ENCODE measurements at places on chromosomes 3 and 15.

GRCh38 chr3:195548006-195548405 is 4.9 kb upstream of the PPP1R2 start:
- no peak for DNase-seq

GRCh38 chr3:5579139-5579602 is 391.7 kb downstream of the EDEM1 start:
- DNase-seq: no peak

GRCh38 chr3:182094321-182094720 is 382.6 kb downstream of the SOX2 start:
- no peak for DNase-seq

- DNase-seq: no peak
Observed at GRCh38 chr15:29596266-29596665, 226.0 kb downstream of the TJP1 start.

- DNase-seq: no peak
Observed at GRCh38 chr3:29486096-29486495, 205.2 kb downstream of the RBMS3 start.

GRCh38 chr3:135301670-135302069 is 506.6 kb downstream of the EPHB1 start:
- DNase-seq: no peak

GRCh38 chr15:57505056-57505715 is 86.5 kb upstream of the MYZAP start:
- no peak for DNase-seq

DNA sequence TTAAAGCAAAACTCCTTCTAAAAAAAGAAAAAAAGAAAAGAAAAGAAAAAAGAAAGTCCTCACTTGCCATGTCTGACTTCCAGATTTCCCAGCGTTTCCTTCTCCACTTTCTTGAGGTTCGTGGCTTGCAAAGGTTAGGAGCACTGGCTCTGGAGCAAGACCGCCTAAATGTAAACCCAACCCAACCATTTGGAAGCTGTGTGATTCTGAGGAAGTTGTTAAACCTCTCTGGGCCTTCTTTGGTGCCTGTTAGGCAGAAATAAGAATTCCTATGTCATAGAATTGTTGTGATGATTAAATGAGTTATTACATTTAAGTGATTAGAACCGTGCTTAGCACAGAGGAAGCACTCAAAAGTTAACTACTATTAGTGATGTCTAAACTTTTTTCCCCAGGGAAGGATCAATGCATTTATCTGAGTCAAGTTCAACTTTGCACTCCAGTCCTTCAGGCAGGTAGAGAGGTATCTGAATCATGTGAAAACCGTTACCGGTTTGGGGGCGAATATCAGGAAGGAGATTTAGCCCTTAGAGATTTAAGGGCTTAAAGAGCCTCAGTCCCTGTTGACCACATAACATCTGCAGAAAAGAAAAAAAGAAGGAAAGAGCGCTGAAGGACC is 78.3 kb upstream of the HES1 start:
- DNase-seq: no peak

GRCh38 chr3:159916052-159916451 is 72.6 kb upstream of the IL12A start:
- no peak for DNase-seq

GRCh38 chr3:72658466-72659100 is 189.7 kb downstream of the SHQ1 start:
- DNase-seq: no peak

DNA sequence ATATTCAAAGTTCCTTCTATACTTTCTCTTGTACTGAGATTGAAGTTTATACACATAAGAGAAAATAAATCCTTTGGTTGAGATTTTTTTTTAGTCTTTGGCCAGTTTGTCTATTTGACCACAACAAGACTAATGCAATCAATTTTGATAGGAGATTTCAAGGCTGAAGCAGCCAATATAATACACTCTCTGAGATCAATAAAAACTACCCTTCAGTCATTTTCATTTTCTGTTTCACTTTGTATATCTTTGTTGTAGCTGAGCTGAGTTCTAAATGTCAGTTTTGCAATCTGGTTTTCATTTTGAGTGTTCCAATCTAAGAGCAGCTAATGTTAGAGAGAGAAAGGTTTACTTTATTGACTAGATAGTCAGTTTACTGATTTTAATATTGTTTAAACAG is 623.8 kb upstream of the ROBO1 start:
- no peak for DNase-seq

DNA sequence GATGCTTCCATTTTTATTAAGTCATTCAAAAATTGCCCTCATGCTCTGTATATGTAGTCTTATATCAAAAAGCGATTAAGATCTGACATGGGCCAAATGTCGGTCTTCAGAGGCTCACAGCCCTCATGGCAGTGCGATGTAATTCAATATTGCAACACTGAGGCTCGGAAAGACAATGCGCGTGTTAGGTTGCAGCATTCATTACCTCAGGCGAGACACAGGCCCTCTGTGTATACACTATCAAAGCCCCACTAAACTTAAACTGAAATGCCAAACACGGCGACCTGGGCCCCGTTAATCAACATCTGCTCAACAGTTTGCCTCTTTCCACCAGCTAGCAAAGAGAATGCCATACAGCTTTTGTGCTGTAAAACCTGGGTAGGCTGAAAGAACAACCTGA is 413.4 kb downstream of the ERC2 start:
- DNase-seq: no peak

DNA sequence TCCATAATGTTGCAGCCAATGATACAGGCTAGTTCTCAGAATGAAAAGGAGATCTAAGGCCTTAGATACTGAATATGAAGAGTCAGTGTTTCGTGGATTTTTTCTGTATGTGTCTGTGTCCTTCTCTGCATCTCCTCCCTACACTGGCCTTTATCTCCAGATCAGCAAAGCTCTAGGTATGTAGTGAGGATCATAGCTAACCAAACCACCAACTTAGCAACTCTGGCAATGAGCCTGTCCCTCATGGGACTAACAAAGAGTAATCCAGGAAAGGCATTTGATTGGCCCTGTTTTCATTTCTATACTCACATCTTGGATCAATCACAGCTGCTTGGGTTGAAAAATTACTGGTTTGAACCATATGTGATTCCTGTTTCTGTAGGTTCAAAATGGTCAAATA is 18.6 kb upstream of the CNTN3 start:
- DNase-seq: no peak

DNA sequence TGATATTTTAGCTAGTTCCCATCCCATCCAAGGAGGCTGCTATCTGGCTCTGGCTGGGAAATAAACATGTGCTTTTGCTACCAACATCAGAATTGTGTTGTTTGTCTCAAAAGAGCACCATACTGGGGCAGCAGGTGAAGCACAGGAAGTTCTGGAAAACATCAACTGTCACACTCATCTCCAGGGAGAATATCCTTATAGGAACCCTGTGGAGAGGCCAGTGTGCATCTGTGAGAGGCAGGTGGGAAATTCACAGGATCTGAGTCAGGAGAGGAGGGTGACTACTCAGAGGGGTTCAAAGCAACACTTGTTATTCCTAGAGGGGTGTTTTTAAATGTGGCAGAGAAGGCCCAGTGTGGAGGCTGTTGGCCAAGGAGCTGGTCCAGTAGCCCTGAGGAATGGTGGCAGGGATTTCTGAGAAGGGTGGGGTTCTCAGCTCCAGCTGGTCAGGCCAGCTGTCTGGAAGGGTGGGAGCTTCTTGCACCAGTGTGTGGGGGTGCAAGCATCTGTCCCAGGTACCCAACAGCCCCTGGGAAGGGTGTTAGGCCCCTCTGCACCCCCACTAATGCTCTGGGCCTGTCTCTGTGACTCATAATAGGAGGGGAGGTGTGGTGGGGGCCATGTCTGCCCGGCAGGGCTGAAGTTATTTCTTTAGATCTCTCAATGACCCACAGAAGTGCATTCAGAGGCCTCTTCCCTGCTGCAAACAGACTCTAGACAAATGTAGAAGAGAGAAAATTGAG is 28.7 kb downstream of the RPSA start:
- DNase-seq: no peak

- no peak for DNase-seq
Observed at GRCh38 chr3:143078883-143079282, 40.7 kb upstream of the CHST2 start.

DNA sequence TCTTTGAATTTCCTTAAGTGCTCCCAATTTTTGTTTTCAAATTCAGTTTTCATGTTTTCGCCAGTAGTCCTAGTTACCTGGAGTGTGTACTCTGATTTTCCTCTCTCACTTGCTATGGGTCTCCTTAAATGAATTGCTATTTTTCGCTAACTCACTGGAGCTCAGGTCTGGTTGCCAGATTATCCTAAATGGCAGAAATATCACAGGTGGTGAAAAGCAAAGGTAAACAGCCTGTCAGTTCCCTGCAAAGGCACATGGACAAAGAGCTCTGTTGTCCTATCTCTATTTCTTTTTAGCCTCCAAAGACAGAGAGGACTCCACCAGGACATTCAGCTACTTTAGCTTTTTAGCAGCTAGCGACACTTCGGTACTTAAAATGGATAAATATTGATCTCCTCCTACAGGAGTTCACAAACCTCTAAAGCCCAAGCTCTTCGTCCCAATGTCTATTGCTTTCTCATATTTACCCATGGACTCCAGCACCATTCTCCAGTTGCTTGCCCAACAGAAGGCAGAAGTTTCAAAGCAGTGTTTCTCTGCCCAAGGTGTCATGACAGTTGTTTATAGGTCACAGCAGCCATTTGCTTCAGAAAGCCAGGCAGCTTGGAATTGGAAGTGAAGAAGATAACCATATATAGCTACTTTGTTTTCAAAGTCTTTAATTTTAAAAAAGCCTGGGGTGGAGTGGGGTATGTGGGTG is 12.3 kb downstream of the ZBTB20 start:
- DNase-seq: no peak

DNA sequence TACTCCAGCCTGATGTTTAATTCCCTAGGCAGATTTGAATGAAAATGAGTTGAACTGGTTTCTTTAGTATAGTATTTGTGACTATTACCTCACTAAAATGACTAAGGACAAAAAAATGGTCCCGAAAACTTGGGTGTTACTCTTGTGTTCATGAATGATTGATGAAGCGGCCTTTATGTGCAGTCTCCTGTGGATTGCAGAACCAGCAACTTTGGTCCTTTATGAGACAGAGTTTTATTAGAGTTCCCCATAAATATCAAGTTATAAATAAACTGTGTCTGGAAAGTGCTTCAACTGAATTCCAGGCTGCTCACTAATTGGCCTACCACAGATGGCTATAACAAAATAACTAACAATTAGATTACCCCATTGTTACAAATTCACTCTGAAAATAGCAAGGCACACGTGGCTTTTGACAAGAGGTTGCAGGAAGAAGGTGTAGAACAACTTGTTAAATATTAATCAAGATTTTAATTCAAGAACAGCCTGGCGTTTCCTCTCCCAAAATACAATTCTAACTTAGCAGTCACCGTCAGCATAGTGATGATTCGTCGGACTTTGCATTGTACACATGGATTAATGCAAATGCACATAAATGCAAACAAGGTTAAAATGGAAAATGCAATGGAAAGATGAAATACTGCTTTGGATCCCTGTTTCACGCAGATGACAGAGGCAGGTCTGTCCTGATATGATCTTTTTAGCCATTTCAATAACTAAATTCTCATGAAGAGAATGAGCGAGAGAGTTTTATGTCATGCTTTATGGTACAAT is 567.3 kb upstream of the ZNF717 start:
- no peak for DNase-seq

DNA sequence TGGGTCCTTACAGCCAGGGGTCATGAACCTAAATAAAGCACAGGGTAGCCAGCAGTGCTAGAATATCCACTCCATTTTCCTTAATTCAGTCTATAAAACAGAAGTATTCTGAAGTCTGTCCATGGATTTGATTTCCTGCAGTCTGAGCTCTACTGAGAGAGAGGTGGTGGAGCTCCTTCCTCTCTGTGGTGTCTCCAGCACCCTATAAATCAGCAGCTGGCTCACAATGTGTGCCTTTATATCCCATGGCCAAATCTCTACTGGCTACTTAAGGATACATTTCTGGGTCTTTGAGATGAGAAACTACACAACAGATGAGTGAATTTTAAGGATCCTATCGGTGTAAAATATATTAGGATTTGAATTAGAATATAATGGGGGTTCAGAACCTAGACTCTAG is 339.9 kb upstream of the RBMS3 start:
- DNase-seq: no peak

GRCh38 chr15:98555173-98555515 is 93.2 kb upstream of the IGF1R start:
- DNase-seq: no peak

DNA sequence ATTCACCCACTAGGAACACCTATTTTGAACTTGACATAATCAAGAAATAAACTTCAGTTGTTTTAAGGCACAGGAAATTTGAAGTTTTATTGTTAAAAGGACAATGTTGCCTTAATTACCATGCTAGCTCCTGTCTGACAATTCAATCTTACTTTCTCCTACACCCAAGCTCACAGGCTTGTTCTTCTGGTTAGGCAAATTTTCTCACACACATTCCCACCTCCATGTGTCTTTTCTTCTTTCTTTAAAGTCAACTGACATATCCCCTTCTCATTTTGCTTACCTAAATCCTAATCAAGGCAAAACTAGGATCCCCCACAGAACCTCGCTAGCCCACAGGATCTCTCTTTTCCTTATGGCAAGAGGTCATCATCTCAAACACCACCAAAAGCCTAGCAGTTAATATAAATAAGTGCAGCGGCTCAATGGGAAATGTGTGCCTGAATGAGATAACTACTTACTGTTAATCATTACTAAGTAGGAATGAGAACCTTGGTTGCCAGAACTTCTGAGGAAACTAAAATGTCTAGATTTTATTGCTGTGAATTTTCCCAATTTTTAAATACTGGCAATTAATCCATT is 189.3 kb downstream of the PLCH1 start:
- DNase-seq: no peak

DNA sequence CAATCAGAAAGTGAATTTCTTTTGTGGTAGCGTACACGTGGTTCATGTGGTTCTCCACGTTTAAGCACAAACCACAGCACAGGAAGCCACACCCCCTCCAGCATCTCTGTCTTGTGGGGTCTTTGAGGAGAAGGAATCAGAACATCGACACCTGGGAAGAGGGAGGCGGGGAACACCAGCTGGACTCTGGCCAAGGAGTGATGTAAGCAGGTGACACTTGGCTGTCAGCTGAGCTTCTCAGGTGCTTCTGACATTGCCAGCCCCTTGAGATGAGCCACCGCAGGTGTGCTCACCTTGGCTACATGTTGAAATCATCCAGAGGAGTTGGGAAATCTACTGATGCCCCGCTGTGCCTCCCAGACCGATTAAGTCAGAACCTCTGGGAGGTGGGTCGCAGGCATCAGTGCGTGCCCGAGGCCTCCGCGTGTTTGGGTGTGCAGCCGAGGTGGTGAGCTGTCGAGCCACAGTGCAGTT is 85.0 kb downstream of the FAM81A start:
- no peak for DNase-seq

DNA sequence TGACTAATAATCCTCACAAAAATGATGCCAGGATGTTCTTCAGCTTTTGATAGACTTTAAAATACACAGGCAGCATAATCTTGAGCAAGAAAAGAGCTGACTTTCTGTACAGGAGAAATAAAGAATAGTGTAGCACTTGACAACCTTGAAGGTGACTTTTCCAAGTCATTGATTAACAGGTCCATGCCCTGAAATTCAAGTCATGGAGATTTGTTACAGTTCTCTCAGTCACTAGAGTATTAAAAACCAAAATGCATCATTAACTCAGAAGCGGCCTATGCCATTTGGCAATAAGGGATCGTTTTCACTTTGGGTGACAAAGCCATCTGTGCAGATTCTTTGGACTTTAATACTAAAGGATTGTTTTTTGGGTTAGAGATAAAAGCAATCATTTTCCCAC is 692.7 kb upstream of the SGO1 start:
- DNase-seq: no peak
